Airway epithelial cell (primary cell): ENCODE measurements at places on chromosomes 6 and 20. TPM values are rescaled to one million over a fixed set of nuclear protein-coding genes. Genes with fewer than 3 reads are reported as not detected.

Gene CLIC1
- 445 and 657 TPM in 2 replicates for total RNA-seq

Gene APCDD1L
- total RNA-seq: 1.5 and 1.6 TPM in 2 replicates

Gene BTN1A1
- not detected in 2 replicates for total RNA-seq

Gene EPHA7
- not detected in 2 replicates for total RNA-seq

Gene RFX6
- not detected in 2 replicates for total RNA-seq

Gene SNPH
- total RNA-seq: 3.6 and 5.8 TPM in 2 replicates

Gene TAAR1
- total RNA-seq: not detected in 2 replicates

Gene NNAT
- total RNA-seq: 1.3 and 1.8 TPM in 2 replicates

Gene TXLNB
- not detected in 2 replicates for total RNA-seq

Gene TBC1D32
- 4.6 and 12.6 TPM in 2 replicates for total RNA-seq

Gene MAP3K5
- total RNA-seq: 8.8 and 8.9 TPM in 2 replicates

Gene RNF217
- total RNA-seq: 9.9 and 11.9 TPM in 2 replicates

Gene MCCD1
- not detected in 2 replicates for total RNA-seq

Gene SNRPB
- 495 and 551 TPM in 2 replicates for total RNA-seq

Gene ZNF311
- total RNA-seq: 0.92 and 1.1 TPM in 2 replicates

Gene ADNP
- 20.0 and 27.2 TPM in 2 replicates for total RNA-seq

Gene IL17F
- not detected in 2 replicates for total RNA-seq

Gene HTR1B
- 0.49 and 0.70 TPM in 2 replicates for total RNA-seq

Gene MAPK13
- total RNA-seq: 80.4 and 102 TPM in 2 replicates

Gene GFRAL
- not detected in 2 replicates for total RNA-seq

Gene CPXM1
- total RNA-seq: not detected in 2 replicates

Gene ETV7
- 0.14 and 0.51 TPM in 2 replicates for total RNA-seq

Gene RAET1L
- total RNA-seq: 23.0 and 27.2 TPM in 2 replicates

Gene OR2B6
- not detected in 2 replicates for total RNA-seq

Gene RSPO4
- total RNA-seq: not detected in 2 replicates

Gene STMND1
- total RNA-seq: not detected in 2 replicates

Gene PCK1
- total RNA-seq: not detected in 2 replicates

Gene FGD2
- 0.63 and 1.0 TPM in 2 replicates for total RNA-seq

Gene SLC17A1
- total RNA-seq: not detected in 2 replicates

Gene ACTL10
- 2.8 and 3.2 TPM in 2 replicates for total RNA-seq

Gene SULF2
- total RNA-seq: 46.6 and 56.8 TPM in 2 replicates

Gene LPIN3
- 6.2 and 11.7 TPM in 2 replicates for total RNA-seq
